ENCODE measurements at places on chromosomes 11 and 22. TPM values are rescaled to one million over a fixed set of nuclear protein-coding genes. Genes with fewer than 3 reads are reported as not detected.

DNA sequence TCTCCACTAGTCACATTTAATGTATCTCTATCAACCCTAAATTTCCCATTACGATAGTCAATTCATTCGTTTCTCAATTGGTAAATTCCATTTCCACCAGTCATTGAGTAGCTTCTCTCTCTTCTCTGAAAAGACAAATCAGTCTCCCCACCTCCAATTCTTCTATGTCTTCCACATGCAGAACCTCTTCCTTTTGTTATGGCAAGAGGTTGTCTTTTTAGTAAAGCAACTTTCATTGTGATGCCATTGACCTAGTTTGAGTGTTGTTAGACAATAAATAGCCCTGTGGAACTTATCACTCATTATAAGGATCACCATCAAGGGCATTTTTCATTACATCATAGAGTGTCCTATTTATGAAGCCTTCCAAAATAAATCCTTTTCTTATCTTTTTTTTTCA lies 340.9 kb downstream of the LRRC4C start:
- DNase-seq: no peak
- no peak overlapping the region for H3K27ac ChIP-seq
- no peak overlapping the region for H3K4me3 ChIP-seq
- H3K4me1 ChIP-seq: no peaks in the 10 kb centered on the region

The PKDREJ gene
- not detected for total RNA-seq

The OR10D3 gene
- not detected for total RNA-seq

- no peak overlapping the region for H3K4me3 ChIP-seq
- no peak for DNase-seq
Observed at GRCh38 chr11:129453293-129453721, 77.7 kb downstream of the BARX2 start.

DNA sequence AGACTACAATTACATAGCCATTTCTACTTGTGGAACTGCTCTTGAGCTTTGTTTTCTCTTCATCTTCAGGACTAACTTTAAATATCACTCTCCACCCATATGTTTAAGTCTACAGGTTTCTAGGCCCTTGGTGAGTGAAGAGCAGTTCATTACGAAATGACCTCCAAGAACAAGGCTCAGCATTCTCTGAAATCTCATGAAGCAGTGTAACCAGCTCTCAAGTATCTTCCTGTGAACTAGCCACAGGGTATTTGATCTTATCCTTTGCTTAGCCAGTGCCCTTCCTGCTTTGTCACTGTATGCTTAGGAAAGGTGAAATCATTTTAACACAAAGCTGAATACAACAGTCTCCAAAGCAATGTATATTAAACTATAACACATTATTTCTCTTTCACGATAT lies 20.4 kb upstream of the LYVE1 start:
- H3K4me3 ChIP-seq: no peak overlapping the region
- no peak overlapping the region for H3K27ac ChIP-seq
- peaks cover 14% of the 10 kb centered on the region for H3K4me1 ChIP-seq
- peaks cover 4% of the 10 kb centered on the region for H3K27me3 ChIP-seq
- H3K36me3 ChIP-seq: no peaks in the 10 kb centered on the region

Data from activated CD4-positive, alpha-beta T cell treated with anti-CD3 and anti-CD28 coated beads, Interleukin-2, amount 10 ng/mL, durations not matched to agents 7 days and 5 days (primary cell).